Activated T-cell treated with anti-CD3 and anti-CD28 coated beads, Interleukin-2, amount 50 U/mL, for 1 hour (primary cell): ENCODE measurements at places on chromosomes 6 and 20.

GRCh38 chr6:42251911-42252637, 34.4 kb upstream of the MRPS10 start:
- DNase-seq, result no peak

GRCh38 chr6:17842014-17842776, 135.5 kb upstream of the NUP153 start:
- no peak for DNase-seq

GRCh38 chr6:13285705-13286104, 42.6 kb downstream of the TBC1D7 start:
- DNase-seq, result no peak

DNA sequence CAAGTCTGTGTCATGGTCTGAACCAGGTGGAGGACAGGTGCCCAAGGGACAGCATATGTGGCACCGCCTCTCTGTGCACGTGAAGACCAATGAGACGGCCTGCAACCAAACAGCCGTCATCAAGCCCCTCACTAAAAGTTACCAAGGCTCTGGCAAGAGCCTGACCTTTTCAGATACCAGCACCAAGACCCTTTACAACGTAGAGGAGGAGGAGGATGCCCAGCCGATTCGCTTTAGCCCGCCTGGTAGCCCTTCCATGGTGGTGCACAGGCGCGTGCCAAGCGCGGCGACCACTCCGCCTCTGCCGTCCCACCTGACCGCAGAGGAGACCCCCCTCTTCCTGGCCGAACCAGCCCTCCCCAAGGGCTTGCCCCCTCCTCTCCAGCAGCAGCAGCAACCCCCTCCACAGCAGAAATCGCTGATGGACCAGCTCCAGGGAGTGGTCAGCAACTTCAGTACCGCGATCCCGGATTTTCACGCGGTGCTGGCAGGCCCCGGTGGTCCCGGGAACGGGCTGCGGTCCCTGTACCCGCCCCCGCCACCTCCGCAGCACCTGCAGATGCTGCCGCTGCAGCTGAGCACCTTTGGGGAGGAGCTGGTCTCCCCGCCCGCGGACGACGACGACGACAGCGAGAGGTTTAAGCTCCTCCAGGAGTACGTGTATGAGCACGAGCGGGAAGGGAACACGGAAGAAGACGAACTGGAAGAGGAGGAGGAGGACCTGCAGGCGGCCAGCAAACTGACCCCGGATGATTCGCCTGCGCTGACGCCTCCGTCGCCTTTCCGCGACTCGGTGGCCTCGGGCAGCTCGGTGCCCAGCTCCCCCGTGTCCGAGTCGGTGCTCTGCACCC, 109.5 kb upstream of the RAB32 start:
- no peak for DNase-seq
